ENCODE measurements at places on chromosomes 11 and 22. TPM values are rescaled to one million over a fixed set of nuclear protein-coding genes. Genes with fewer than 3 reads are reported as not detected.

Gene ACAD8
- total RNA-seq = 22.2 TPM

Gene SYT12
- total RNA-seq = 10.6 TPM

Gene TSG101
- total RNA-seq = 95.5 TPM

Gene OR2AG1
- total RNA-seq = not detected

Gene MS4A15
- total RNA-seq = not detected

Gene USP47
- total RNA-seq = 107 TPM

Gene MOGAT2
- total RNA-seq = not detected

Gene TECTA
- 0.50 TPM for total RNA-seq

Gene SAMM50
- 35.1 TPM for total RNA-seq

Gene LIF
- 84.0 TPM for total RNA-seq

Gene PRODH
- total RNA-seq = 4.3 TPM

Gene DGAT2
- 3.7 TPM for total RNA-seq

Measured in renal cortical epithelial cell (primary cell).